Brain pericyte (primary cell): ENCODE measurements at places on chromosomes 1 and 21.

GRCh38 chr1:39540504-39541031 lies 36.0 kb downstream of the PABPC4 start:
- peak; percentile 56 for DNase-seq

DNA sequence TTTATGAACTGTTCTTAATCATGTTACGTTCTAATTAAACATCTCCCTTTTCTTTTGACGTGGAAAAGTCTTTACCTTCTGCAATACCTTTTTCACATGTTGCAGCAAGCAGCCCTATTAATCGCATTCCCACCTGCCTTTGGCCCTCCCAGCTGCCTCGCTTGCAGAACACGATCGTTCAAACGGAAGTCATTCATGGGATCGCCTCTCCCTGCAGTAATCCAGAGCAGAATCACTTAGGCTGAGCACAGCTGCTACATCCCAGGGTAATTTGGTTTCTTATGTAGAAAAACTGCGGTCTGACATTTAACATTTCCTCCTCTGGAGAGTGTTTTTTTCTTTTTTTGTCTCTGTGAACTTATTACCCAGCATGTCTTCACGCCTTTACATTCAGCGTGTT lies 206.3 kb downstream of the KIF26B start:
- DNase-seq, result no peak

DNA sequence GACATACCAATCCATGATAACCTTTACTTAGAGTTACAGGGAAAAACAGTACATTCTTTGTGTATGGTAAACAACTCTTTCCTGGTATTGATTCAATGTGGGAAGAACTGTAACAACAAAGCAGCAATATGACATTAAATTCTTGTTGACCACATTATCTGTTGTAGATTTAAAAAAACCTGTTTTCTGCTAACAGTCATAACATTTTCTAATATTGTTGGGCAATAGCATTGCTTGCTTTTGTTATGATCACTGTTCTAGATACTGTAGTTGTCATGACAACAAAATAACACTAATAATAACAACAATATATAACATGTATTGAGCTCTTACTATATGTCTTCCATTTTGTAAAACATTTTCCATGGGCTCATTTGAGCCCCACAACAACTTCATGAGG lies 54.2 kb downstream of the PDE4B start:
- no peak for DNase-seq

DNA sequence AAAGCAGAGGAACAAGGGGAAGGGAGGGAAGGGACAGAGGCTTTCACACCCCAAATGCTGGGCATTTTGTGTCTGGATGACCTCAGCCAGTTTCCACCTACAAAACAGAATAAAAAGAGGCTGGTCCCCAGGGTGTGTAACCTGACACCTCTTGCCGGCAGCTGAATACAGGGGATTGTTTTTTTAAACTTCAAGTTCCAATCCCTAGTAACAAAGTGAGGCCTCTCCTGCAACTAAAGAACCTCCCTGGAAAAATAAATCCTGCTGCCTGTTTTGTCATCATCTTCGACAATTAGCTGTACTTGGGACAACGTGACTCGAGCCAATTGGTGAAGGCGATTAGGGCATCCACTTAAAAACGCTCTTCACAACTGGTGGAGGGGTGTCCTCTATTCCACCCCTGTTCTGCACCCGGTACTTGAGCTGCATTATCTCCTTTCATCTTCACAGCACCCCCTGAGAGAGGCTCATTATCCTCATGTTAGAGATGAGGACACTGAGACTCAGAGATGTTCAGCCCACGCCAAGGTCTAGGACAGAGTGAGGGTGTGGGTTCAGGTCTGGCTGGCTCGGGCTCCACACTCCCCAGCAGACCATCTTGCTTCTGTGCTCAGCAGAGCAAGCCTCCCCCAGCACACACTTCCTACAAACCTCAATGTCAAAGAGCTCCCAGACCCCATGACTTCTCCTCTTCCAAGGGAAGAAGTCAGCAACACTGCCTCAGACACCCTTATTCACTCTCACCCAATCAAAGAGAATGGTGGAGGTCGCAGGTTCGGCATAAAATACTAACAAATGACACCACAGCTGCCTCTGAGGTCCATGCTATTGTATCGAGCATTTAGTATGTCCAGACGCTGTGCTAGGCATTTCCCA lies 15.2 kb downstream of the ITPKB start:
- DNase-seq, result peak; percentile 55

DNA sequence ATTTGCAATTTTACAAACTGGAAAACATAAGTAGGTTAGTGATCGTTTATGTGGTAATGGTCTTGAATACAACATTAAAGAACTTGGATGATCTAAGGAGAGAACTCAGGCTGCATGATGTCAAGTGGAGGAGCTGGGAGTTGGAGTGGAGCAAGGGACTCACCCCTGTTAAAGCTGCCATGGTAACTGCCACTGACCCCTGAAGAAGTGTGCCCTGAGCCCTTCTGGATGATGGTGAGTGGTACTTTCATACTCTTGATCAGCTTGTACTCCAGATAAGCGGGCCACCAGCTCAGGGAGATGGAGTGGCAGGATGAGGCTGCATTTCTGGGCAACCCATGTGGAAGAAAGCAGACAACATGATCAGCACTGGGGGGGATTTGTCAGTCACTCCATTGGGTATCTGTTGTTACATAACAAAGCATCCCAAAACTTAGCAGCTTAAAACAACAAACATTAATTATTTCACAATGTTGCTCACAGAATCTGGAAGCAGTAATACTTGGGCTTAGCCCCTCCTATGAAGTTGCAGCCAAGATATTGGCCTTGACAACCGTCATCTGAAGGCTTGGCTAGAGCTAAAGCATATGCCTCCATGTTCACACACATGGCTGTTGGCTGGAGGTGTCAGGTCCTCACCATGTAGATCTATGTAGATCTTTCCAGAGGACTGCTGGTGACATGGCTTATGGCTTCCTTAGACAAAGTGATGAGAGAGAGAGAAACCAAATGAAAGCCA lies 213.8 kb downstream of the DUSP10 start:
- no peak for DNase-seq

DNA sequence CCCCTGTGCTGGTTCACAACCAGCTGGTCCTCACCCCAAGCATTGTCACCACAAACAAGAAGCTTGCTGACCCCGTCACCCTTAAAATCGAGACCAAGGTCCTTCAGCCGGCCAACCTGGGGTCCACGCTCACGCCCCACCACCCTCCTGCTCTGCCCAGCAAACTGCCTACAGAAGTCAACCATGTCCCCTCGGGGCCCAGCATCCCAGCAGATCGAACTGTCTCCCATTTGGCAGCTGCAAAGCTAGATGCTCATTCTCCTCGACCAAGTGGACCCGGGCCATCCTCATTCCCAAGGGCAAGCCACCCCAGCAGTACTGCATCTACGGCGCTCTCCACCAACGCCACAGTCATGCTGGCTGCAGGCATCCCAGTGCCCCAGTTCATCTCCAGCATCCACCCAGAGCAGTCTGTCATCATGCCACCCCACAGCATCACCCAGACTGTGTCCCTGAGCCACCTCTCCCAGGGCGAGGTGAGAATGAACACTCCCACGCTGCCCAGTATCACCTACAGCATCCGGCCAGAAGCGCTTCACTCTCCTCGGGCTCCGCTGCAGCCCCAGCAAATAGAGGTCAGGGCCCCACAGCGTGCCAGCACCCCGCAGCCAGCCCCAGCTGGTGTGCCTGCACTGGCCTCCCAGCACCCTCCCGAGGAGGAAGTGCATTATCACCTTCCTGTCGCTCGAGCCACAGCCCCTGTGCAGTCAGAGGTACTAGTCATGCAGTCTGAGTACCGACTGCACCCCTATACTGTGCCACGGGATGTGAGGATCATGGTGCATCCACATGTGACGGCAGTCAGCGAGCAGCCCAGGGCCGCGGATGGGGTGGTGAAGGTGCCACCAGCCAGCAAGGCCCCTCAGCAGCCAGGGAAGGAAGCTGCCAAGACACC lies 40.6 kb downstream of the ZBTB17 start:
- no peak for DNase-seq

DNA sequence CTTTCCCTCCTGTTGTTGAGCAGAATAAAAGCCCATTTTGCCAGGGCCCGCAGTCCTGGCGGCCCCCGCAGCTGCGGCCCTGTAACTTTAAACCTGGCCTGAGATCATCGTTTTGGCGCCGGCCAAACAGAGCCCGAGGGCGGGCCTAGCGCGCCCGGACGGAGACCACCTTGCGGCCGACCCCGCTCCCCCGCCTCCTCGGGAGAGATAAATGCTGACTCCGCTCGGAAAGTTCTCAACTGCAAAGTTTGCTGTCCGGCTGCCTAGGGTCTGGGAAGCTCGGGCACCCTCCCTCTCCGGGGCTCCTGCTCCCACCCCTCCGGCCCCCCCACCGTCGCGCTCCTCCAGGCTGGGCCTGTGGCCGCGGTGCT lies at the start of gene PDPN:
Gene PDPN, plus strand, starts transcription at position 238 of the 371 bp plus-strand sequence. CDS start 202 bp downstream, outside the sequence.
- no peak for DNase-seq

- no peak for DNase-seq
These were observed 10.3 kb downstream of the POFUT2 start for GRCh38 chr21:45277101-45278045.

DNA sequence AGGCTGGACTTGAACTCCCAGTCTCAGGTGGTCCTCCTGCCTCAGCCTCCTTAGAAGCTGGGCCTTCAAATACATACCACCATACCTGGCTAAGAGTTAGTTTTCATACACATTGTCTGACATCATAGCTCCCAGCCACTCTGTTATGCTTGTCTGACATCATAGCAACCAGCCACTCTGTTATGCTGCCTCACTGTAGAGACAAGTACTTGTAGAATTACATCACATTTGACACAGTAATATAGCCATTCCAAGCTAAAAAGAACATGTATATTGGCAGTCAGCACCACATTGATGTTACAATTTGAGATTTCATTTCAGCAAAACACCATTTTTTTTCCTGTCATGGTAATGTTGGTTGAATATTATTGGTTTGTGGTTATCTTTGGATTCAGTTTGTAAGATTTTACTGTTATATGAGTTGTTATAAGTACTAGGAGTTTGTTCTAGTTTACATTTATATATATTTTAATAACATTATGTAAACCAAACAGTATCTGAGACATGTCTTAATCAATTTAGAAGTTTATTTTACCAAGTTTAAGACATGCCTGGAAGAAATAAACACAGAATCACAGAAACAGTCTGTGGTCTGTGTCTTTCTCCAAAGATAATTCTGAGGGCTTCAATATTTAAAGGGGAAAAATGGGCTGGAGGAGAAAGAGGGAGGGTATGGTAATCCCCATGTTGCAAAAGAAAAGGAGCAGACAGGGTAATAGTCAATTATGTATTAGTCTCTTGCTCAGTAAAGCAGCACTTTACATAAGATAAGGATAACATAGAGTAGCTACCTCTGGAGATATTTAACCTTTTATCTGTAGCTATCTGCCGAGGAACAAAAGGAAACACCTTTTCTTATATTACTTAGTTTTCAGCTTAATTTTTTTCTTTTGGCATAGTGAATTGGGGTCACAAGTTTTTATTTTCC lies 43.0 kb downstream of the XPR1 start:
- no peak for DNase-seq

- no peak for DNase-seq
These were observed 315.4 kb downstream of the MATN1 start for GRCh38 chr1:30407865-30408580.

DNA sequence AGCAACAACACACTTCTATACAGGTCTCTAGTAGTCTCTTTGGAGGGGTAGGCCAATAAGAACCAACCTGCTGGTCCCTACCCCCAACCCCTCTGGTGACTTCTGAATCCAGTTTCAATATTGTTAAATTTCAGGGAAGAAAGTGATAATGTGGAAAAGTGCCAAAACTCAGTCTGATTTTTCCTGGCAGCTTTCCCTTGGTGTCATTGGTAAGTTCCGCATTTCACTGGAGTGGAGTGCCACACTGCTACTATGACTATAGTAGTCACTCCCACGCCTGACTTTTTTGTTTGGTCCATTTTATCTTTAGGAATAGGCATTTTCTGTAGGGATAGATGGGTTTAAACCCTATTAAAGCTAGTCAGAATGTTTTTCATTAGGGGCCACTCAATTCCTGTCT lies 5.7 kb upstream of the ARID1A start:
- DNase-seq, result no peak

DNA sequence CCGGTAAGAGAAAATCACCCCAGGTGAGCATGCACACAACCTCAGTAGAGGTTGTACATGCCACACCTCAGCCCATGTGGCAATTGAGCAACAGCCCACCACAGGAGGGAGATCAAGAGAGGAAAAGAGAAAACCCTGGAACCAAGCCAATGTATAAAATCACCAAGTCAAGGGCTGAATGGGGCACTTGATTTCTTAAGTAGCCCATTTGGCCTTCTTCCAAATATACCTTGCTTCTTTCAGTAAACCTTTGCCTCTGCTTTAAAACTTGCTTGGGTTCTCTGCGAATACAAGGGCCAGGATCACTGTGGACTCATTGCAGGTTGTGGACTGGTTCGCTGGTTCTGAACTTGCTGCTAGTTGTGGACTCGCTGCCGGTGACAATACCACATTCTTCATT lies 1814.0 kb downstream of the PLA2G4A start:
- no peak for DNase-seq

DNA sequence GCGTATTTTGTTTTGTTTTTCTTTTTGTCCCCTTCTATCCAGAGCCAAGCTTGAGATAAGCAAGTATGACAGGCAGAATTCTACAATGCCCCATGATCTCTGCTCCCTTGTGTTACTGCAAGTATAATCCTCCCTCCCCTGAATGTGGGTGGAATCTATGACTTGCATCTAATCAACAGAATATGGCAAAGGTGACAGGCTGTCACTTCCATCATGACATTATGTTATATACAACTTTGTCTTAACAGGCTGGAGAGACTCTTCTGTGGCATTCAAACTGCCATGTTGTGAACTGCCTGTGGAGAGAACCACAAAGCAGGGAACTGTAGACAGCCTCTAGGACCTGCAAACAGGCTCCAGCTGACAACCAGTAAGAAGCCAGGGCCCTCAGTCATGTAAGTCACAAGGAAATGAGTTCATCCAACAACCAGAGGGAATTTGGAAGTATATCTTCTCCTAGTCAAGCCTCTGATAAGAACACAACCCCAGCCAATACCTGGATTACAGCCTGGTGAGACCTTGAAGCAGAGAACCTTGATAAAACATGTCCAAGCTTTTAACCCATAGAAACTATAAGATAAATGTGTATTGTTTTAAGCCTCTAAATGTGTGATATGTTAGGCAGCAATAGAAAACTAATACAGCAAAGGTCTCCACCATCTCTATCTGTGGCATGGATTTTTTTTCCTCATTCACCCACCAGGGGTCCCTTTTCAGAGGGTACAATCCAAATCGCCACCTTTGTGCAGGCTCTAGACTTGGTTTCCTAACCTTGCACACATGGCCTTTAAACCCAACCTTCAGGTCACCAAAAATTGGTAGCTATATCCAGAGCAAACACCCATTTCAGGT lies 5.7 kb upstream of the C1orf162 start:
- no peak for DNase-seq
